ENCODE measurements at places on chromosomes 2 and 18.
A peak's percentile ranks its signal among the peaks of the same experiment; 100 is the strongest.

- peak; percentile 67 for DNase-seq
These were observed 27.3 kb downstream of the ZAP70 start for GRCh38 chr2:97740590-97741182.

- DNase-seq = no peak
These were observed 89.8 kb downstream of the INO80D start for GRCh38 chr2:205996161-205996560.

DNA sequence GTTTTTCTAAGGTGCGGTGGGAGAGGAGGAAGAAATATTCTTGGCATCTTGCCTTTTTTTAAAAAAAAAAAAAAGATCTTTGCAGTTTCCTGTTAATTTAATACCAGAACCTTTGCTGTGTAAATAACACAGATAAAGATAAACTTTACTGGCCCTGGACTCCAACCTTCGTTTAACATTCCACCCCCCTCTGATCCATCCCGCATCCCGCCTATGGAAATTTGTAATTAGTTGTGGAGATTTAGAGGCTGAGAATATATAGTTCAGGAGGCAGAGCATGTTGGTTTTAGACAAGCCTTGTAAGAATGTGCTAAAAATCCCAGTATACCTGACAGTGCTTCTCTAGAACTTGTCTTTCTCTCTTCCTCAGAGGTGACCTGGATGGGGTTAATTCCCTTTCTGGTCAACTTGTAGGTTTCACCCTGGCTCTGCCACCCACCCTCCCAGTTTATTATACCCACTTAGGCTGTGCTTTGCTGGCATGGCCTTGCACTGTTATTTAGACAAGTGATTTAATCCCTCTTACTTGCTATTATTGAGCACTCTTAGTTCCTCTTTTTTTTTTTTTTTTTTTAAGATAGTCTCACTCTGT, 2.9 kb upstream of the C2orf72 start:
- DNase-seq = peak; percentile 23

DNA sequence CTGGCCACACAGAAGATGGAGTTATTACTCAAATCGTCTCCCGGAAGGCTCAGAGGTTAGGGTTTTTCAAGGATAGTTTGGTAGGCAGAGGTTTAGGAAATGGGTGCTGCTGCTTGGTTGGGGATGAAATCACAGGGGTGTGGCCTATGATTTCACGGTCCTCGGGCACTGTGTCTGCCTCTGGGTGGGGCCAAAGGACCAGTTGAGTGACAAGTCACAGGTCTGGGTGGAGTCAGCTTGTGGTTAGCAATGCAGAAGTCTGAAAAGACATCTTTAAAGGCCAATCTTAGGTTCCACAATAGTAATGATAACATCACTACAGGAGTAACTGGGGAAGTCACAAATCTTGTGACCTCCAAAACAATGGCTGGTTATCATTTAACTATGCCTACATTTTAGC, 387.8 kb downstream of the ZNF521 start:
- peak; percentile 78 for DNase-seq

DNA sequence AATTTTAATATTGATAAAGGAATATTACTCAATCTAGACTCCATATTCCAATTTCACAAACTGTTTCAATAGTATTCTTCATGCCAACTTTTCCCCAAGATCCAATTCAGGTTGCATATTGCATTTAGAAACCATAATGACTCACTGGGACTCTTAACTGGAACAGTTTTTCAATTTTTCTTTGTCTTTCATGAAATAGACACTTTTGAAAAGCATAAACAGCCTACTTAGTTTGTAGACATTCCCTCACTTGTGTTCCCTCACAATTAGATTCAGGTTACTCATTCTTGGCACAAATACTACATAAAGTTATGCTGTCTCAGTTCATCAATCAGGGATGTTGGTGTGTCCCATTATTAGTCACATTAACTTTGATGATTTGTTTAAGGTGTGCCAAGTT, 1768.4 kb upstream of the PIK3C3 start:
- DNase-seq = no peak

DNA sequence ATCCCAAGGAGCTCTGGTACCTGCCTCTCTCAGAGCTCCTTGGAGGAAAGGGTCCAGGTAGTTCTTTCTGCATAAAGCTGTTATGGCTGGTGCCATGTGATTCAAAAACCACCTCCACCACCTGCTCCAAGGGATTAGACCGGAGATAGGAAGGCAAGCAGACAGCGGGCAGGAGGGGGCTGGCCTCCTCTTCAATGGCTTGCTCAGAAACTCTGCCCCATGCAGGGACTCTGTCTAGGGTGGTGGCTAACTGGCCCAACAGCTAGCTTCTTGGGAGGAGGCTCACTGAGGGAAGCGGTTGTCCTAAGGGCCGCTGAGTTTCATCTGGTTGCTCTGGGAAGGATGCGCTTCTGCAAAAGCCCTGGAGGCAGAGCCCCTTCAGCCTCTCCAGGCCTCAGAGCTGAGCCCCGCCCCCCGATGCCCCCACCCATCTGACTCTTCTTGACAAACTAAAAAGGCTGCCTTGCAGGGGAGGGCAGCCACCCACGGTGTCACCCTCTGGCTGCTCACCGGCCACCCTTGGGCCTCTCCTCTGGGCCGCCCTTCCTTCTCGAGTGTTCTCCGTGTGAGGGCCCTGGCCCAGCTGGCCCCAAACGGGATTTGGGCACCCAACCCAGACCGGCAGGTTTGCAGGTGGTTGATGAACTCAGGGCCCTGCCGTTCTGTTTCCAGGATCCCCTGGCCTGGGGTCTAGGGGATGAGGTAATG, 90.2 kb downstream of the MCFD2 start:
- no peak for DNase-seq

- DNase-seq = no peak
These were observed 73.5 kb downstream of the ANTXR1 start for GRCh38 chr2:69086466-69086865.

- DNase-seq = no peak
These were observed 104.1 kb downstream of the ESCO1 start for GRCh38 chr18:21496277-21496835.

- DNase-seq = no peak
These were observed 257.2 kb upstream of the HDAC4 start for GRCh38 chr2:239657992-239658391.

- no peak for DNase-seq
These were observed 5.0 kb upstream of the CIDEA start for GRCh38 chr18:12248926-12249720.

- no peak for DNase-seq
These were observed 13.2 kb downstream of the PIKFYVE start for GRCh38 chr2:208279236-208279635.
